CD4-positive, alpha-beta T cell treated with Interleukin-17A for 4 hours (primary cell): ENCODE measurements at places on chromosomes 11 and 22.
A peak's percentile ranks its signal among the peaks of the same experiment; 100 is the strongest.

DNA sequence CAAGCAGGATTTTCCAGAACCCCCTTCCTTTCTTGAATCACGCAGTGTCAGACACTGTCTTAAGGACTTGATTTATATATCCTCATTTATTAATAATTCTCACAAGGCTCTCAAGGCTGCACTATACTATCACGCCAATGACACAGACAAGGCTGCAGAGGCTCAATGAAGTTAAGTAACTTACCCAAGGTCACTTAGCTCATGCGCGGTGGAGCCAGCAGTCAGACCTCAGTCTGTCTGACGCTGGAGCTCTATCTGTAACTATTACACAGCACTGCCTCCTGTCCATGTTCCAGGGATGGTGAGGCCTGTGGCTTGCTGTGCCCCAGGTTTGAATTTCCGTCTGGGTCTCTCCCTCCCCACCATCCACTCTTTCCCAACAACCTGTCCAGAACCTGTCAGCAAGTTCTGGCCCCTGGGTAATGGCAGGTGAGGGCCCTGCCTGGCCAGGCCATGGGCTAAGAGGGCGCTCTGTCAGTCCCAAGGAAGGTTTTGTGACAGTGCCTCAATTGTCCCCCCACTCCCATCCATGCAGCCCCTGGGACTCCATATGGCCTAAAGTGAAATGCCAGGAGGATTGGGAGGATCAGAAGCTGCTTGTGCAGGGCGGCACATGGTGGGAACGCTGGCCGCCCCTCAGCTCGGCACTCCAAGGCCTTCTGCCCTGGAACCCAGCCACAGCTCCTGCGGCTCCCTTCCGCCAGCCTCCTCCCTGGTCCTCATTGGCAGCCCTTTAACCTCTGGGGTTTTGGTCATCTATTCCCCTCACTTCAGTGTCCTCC lies 8.6 kb downstream of the KCNC1 start:
- no peak for DNase-seq

DNA sequence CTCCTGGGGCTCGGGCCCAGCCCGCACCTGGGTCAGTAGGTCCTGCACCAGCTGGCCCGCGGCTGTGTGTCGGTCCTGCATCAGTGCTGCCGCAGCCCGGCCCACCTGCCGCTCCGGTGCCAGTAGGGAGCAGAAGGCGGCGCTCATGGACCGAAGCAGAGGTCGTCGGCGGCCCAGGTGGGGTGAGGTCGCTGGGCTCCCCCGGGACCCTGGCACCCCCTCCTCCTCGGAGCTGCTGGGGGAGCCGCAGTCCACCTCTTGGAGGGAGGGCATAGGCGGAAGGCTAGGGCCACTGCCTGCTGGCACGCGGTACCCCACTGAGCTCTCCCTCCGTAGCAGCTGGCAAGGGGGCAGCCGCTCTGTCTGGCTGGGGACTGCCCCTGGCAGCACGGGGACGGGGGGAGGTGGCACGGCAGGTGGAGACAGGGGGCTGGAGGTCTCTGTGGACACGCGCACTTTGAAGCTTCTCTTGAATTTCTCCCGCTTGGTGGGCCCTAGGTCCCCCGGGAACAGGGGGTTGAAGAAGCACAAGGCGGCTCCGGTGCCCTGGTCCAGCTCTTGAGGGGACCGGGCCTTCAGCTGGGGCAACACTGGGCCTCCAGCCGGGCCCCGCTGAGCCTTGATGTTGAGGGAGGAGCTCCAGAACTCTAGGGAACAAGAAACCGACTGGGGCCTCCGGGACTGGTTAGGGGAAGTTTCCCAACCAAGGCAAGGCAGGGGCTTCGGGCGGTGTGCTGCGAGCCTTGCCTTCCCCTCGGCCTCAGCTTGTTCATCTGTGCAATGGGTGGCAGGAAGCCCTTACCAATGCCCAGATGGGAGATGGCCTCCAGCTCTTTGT lies 1.4 kb downstream of the RIN1 start:
- DNase-seq = no peak

DNA sequence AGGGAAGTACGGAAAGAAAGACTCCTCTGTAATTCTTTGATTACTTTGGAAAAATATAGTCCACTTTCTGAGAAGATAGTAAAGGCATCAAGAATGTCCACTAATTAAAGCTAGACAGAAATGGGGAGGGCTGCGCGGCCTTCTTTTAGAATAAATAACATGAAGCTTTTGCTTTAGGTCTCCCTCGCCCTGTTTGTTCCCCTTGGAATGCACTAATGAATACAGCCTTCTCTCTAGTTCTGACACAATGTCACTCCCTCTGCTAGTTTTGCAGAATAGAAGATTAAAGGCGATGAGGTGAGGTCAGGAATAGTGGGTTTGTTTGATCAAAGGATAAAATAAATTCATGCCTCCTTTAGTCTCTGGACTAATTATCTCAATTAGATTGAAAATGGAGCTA lies 543.9 kb downstream of the OPCML start:
- DNase-seq = no peak

GRCh38 chr11:59272771-59273372 lies 60.1 kb upstream of the MPEG1 start:
- no peak for DNase-seq

DNA sequence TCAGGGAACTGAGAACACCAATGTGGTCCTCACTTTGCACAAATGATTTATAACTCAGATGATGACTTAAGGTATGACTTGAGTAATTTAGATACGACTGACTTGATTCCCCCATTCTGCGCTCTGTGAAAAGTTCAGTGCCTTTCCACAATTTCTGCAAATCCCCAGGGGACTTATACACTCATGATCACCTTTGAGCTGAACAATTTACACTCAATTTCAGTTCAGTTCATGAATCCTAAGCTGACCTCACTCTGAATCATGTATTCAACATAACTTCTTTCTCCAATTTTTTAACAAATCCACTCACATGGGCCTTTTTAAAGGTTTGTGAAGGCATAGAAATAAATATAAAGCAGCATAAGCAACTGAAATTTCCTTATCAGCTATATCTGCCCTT lies 274.2 kb downstream of the FAM76B start:
- DNase-seq = no peak

- DNase-seq = no peak
These were observed 4.2 kb downstream of the TST start for GRCh38 chr22:37014835-37015586.

DNA sequence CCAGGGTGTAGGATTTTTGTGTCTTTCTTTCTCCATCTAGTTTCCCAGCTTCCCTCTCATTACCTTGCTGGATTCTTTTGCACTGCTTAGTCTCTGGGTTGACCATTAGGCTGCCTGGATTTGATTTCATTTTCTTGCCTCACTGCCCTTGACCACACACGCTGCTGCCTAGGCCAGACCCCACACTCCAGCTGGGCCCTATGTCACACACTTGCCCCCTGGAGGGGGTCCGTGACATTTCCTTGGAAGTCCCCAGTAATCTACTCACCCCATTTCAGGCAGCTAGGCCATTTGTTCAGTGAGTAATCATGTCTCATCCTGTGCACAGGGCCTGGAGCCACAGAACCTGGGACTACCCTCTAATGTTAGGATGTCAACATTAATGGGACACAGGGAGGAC lies 81.9 kb upstream of the SPON1 start:
- DNase-seq = no peak

DNA sequence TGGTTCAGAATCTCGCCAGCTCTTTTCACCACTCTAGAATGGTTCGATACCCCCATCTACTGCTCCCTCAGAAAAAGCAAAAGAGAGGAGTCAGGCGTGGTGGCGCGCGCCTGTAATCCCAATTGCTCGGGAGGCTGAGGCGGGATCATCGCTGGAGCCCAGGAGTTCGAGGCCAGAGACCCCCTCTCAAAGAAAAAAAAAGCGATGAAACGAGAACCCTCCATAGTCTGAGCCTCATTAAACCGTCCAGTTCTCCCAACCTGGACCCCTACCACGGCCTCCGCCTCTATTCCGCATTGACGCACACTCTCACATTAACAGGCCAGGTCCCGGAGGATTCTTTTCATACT lies 439 bp downstream of the SPA17 start:
- no peak for DNase-seq

DNA sequence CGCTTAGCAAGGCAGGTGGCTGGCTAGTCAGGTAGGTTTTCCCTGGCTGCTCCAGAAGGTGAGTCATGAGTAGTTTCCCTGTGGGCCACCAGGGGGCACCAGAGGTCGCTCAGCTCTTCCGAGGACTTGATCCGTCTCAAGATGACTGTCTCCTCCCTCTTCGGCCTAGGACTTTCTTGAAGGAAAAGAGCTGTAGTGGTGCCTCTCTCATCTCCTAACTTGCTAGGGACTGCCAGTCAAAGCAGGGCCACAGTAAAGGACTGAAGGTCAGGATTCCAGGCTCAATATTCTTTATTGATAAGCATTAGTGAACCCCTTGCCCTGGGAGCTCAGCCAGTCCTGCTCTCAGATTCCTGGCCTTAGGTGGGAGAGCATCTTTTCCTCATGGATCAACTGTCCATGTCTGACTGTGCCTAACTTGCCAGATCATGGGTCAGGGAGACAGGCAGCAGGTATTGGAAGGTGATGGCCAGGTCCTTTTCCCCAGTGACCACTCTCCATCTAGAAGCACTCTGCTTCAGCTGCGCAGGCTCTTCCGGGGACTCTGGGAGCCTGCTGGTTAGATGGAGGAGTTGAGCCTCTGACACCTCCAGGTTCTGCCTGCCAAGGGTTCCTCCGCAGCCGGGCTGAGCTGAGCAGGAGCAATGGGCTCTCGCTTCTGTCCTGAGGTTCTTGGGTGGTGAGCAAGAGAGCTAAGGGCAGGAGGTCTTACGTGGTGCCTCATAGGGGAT lies 1.9 kb downstream of the POLD4 start:
- peak; percentile 85 for DNase-seq

DNA sequence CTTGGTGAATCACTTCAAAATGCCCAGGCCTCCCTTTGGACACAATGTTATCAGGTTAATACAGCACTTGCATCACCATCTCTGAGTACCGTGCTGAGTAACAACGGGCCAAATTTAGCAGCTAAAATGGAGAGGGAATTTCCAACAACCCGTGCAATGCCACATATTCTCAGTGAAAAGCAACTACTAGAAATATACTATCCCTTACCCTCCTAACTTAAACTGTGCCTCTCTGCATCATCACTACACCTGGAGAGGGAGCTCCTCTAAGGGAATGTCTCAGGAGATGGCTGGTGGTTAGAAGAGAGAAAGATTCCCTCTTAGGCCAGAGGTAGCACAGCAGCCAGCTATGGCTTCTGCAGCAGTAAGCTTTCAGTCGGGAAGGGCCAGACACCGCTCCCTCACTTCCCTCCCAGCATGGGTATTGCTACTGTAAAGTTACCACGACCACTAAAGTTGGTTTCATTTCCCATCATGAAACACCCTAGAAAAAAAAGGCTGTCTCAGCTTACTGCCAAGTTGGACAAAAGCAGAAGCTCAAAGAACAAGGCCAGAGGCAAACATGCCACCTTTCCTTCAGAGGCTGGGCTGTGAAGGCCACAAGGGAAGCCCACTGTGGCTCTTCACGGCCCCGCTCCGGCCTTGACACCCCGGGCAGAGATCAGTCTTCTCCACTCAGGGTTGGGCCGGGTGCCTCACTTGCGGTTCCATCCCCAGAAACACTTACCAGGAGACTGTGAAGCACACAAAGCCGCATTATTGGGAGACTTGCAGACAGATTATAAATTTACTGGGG lies 3.9 kb downstream of the MAML2 start:
- peak; percentile 56 for DNase-seq

DNA sequence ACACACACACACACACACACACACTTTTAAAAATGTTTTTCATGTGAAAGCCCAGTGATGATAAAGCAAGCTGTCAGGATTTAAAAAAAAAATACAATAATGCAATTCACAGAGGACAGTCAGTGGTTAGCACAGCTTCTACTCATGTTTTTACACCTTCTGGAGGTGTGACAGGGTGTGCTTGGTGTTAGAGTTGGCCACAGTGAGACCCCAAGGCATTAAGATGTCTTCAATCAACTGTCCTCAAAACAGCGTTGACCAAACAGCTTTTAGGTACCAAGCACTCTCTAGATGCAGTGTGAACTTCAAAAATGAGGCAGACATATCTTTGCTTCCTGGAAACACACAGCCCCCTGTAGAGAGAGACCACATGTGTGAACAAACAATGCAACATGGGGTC lies 166.4 kb upstream of the TBCEL start:
- DNase-seq = no peak

DNA sequence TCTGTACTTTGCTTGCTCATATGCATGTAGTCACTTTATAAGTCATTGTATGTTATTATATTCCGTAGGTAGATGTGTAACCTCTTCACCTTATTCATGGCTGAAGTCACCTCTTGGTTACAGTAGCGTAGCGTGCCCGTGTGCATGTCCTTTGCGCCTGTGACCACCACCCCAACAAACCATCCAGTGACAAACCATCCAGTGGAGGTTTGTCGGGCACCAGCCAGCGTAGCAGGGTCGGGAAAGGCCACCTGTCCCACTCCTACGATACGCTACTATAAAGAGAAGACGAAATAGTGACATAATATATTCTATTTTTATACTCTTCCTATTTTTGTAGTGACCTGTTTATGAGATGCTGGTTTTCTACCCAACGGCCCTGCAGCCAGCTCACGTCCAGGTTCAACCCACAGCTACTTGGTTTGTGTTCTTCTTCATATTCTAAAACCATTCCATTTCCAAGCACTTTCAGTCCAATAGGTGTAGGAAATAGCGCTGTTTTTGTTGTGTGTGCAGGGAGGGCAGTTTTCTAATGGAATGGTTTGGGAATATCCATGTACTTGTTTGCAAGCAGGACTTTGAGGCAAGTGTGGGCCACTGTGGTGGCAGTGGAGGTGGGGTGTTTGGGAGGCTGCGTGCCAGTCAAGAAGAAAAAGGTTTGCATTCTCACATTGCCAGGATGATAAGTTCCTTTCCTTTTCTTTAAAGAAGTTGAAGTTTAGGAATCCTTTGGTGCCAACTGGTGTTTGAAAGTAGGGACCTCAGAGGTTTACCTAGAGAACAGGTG lies 11.1 kb downstream of the CCND1 start:
- no peak for DNase-seq

GRCh38 chr11:2400762-2401435 lies 349 bp downstream of the TSSC4 start:
- DNase-seq = no peak

DNA sequence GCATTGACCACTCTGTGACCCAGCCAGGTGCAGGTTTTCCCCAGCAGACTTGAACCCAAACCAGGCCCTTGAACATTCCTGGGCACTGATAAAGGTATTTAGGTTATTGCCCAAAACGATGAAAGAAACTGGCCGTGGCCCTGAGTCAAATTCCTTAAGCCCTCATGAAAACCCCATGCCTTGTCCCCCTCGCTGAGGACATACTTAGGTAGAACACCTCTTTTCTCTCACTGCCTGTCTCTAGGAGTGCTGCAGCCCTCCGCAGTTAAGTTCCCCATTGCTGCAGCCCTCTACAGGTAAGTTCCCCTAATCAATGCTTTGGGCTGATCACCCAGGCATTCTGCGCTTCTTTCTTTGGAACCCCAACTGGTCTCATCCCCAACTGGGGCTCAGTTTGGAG lies 961.6 kb downstream of the TBC1D22A start:
- no peak for DNase-seq

DNA sequence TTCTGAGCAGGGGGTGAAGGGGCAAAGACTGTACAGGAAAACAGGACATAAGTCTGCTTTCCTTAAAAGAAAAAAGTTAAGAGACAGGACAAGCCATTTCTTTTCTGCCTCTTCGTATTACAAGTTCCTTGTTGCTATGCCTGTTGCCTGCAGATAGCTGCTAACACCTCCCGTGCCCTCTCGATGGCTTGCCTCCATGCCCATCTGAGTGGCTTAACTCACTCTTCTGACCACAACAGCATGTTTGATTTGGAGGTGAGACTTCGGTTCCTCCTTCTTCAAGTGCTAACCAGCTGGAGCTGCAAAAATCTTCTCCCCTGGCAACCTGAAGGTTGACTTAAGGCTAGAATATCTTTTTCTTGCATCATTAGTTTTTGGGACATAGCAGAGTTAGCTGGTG lies 103.1 kb downstream of the PRR5L start:
- DNase-seq = no peak
